ENCODE measurements at places on chromosomes 3 and 15.

GRCh38 chr15:68629519-68630210 is 50.9 kb downstream of the CORO2B start:
- DNase-seq: no peak

GRCh38 chr3:1380926-1381646 is 288.3 kb downstream of the CNTN6 start:
- no peak for DNase-seq

GRCh38 chr3:186930143-186930640 is at the start of gene ST6GAL1:
Gene ST6GAL1 (plus strand): TSS chr3:186930526. CDS start chr3:187042704, 112,178 bp downstream.
- peak; percentile 81 for DNase-seq

DNA sequence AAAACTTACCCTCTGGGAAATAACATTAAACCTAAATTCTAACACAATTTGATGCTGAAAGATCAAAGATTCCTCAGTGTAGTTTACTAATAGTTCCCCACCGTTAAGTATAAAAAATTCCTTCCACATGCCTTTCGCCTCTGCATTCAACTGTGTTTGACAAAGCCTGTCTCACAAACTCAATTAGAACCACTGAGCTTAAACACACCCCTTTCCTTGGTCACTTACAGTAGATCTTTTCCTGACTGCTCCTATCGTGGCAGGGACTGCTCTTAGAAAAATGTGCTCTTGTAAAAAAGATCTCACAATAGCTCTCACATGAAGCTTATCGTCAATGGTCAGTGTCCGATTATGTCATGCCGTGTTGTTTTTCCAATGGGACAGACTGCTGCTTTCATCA is 8.9 kb upstream of the KBTBD8 start:
- DNase-seq: no peak

- no peak for DNase-seq
Observed at GRCh38 chr3:40908612-40909011, 290.7 kb upstream of the CTNNB1 start.
